ENCODE measurements at places on chromosomes 11 and 22.

DNA sequence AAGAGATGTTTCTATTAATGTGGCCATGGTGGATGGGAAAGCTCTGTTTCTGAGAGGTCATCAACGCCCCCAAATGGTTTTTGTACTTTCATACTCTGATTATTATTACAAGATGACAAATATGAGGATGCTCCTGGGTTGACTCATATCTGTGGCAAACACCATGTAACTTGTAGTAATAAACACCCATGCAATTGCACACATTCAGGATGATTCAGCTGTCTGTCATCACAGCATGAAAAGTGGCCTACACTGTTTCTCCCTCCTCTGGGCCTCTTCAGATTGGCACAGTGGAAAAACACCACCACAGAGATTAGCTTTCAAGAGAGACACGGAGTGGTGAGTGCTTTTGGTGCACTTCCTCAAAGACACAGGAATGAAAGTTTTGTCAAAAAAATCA lies 85.4 kb downstream of the MTNR1B start:
- DNase-seq, result no peak

GRCh38 chr22:32880505-32880892 lies 79.0 kb downstream of the TIMP3 start:
- no peak for DNase-seq

DNA sequence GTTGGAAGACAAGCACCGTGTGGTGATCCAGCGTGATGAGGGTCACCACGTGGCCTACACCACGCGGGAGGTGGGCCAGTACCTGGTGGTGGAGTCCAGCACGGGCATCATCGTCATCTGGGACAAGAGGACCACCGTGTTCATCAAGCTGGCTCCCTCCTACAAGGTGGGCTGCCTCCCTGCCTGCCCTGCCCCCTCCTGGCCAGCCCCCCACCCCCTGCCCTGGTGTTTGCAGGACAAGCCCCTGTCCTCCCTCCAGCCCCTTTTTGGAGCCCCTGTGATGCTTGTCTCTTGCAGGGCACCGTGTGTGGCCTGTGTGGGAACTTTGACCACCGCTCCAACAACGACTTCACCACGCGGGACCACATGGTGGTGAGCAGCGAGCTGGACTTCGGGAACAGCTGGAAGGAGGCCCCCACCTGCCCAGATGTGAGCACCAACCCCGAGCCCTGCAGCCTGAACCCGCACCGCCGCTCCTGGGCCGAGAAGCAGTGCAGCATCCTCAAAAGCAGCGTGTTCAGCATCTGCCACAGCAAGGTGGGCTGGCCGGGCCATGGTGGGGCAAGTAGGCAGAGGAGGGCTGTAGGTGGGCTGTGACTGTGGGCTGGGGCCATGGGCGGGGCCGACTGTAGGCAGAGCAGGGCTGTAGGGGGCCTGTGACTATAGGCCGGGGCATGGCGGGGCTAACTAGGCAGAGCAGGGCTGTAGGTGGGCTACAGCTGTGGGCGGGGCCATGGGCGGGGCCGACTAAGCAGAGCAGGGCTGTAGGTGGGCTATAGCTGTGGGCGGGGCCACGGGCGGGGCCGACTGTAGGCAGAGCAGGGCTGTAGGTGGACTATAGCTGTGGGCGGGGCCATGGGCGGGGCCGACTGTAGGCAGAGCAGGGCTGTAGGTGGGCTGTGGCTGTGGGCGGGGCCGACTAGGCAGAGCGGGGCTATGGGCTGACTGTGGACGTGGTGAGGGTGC lies 13.6 kb downstream of the MUC2 start:
- no peak for DNase-seq

GRCh38 chr22:33350491-33350890 lies 292.3 kb upstream of the SYN3 start:
- no peak for DNase-seq
